H7 (cell line): ENCODE measurements at places on chromosomes 3 and 15. TPM values are rescaled to one million over a fixed set of nuclear protein-coding genes. Genes with fewer than 3 reads are reported as not detected.

Gene CELF6
- 0.21 TPM in 1 of 2 replicates, not detected in the other for total RNA-seq

Gene SMCO1
- not detected in 2 replicates for total RNA-seq

Gene TRPC1
- 16.7 and 18.3 TPM in 2 replicates for total RNA-seq

Gene APH1B
- 5.8 and 7.1 TPM in 2 replicates for total RNA-seq

Gene ZDHHC23
- 4.4 and 6.4 TPM in 2 replicates for total RNA-seq

Gene NR2E3
- 0.14 and 0.33 TPM in 2 replicates for total RNA-seq

DNA sequence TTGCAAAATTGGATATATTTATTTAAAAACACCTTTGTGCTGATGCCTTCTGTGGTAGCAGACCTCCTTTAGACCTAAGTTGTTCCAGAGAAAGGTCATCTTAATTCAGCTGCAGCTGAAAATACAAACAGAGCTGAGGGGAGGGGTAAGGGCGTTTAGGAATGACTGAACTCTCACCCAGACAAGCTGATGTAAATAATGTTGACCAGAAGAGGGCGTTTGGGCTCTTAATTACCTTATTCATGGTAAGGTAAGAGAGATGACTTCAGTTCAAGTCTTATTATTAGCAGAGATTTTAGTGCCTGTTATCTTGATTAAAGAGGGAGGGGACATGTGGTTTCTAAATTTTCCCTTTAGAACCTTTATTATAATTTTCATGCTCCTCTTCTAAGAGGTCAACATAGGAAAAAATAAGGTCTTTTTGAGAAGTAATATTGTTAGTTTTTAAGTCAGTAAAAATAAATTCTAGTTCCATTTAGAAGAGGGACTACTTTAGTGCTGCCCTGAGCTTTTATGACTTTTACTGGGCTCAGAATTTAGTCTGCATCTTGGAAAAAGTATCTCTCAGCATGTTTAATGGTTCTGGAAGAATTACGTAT, 46.3 kb downstream of the GPR171 start:
- DNase-seq, result peak; percentile 69

DNA sequence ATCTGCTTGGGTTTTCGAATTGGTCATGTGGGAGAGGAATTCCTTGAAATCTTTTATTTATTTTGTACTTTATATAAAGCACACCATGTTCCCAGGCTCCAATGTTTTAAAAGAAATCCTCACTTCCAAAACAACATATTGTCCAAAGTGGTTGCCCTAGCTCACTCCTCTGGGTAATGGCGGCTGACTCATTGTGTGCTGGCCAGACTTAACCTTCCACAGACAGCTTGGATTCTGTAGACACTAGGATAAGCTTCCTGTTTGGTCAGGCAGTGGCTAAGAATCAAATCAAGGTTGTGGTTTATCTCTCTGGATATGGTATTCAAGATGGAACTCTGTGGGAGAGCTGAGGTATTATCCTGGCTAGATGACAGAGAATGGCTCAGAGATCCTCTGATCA, 55.8 kb upstream of the FAM98B start:
- DNase-seq, result no peak

DNA sequence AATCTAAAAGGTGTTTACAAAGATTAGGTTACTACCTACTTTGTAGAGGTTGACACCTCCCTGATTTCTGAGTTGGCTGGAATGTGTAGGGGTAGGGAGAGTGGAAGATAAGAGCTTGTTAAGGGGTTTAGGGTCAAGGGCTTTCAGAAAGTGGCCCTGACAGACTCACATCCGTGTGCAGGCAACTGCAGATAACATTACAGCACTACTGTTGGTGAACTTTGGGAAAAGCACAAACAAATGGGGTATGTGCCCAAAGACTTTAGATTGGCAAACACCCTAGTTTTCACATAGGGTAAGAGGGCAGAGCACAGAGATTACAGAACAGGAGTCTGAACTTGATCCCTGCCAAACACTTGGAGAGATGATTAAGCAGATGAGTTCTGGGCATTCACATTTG, 375.7 kb downstream of the EPHB1 start:
- DNase-seq, result peak; percentile 25

GRCh38 chr3:33645060-33645647, 72.9 kb downstream of the CLASP2 start:
- DNase-seq, result peak; percentile 35

- no peak for DNase-seq
Measured at GRCh38 chr3:107899990-107900651, 190.7 kb downstream of the CD47 start.

DNA sequence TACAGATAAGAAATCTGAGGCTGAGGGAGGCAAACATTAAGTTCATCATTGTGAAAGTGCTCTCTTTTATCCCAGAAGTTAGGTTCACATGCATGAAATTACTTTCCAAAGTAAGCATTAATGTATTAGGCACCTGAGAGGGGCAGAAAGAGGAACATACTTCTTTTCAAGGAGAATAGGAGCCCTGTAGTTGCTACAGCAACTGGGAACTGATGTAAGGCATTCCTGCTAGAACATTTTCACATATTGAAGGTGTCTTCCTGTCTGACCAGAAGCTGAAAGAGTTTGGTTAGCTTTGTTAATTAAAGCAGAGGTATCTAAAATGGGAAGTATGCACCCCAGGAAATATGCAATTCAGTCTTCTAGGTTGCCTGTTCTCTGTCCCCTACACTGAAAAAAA, 65.5 kb upstream of the ZBTB20 start:
- DNase-seq, result no peak

GRCh38 chr15:66216806-66217205, 36.7 kb downstream of the MEGF11 start:
- no peak for DNase-seq

- no peak for DNase-seq
Measured at GRCh38 chr3:38992117-38992760, 59.5 kb downstream of the SCN11A start.

DNA sequence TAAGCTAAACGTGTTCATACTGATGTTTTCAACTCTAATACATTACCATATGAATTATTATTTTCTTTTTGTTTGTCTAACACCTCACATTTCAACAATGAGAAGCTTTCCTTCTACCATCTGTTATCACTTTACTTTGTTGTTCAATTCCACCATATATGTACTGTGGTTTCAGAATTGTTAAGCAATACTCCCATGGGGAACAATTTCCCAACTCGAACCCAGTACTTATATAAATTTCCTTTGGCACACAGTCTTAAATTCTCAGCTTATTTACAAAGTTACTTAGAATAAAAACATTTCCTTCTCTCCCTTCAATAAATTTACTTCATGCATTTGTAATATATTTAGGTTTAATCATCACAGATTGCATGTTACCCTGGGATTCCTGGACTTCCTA, 1764.4 kb downstream of the OTOL1 start:
- DNase-seq, result no peak

DNA sequence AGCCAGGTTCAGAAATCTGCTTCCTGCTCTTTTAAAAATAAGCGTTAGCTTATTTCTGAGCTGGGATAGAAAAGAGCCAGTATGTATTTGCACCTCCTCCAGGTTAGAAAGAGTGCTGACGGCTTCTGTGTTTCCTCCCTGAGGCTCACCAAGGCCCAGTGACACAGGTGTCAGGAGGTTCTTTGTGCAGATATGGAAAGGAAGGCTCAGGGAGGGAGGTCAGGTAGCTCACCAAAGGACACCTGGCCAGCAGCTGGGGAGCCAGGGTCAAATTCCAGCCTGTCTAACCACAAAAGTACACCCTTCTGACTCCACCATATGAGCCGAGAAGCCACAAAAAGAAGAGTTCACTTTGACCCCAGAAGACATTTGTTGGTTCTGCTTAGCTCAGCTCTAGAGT, 201.0 kb upstream of the WNT5A start:
- DNase-seq, result no peak

GRCh38 chr15:74954515-74954914, 2.1 kb downstream of the RPP25 start:
- DNase-seq, result no peak

DNA sequence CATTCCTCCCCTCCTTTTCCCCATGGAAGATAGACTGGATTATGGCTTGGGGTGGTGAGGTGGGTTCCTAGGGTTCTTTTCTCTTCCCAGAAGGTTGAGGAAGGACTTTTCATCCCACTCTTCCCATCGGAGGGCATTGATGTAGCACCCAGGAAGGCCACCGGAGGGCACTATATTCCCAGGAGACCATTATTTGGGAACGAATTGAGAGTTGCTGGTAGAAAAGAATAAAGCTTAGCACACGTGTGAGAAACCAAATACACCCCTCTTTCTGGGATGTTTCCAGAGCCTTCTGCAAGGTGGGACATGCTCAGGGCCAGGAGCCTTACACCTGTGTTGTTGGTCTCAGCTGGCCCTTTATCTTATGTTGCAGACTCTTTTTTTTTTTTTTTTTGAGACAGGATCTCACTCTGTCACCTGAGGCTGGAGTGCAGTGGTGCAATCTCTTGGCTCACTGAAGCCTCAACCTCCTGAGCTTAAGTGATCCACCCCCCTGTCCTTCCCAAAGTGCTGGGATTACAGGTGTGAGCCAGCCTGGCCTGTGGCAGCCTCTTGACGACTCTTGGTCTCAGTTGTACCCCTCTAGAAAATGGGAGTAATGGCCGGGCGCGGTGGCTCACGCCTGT, 6.3 kb upstream of the CDC25A start:
- peak; percentile 90 for DNase-seq

DNA sequence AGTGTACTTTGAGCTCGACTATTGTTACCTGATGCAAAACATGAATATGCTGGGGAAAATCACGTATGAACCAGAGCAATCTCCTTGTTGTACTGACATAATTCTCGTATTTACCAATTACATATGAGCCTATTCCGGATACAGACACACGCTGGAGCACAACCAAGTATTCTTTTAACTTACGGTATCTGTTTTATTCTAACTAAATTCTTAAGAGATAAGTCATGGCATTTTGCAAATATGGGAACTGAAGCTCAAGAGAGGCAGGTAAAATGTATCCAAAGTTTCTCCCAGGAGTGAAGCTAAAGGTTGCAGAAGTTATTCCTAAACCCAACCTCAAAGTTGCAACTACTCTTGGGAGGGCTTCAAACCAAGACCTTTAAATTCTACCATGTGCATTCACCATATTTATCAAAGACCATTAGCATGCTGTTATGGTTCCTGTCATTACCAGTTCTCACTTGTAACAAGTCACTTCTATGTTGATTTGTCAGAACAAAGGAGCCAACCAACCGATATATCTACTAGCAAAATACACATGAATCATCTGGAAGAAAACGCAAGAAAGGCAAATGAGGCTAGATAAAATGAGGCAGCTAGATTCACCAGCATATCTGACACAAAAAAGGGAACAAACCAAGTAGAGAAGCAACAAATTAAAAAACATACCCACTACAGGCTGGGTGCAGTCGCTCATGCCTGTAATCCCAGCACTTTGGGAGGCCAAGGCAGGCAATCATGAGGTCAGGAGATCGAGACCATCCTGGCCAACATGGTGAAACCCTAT, 17.8 kb downstream of the TBL1XR1 start:
- DNase-seq, result no peak

DNA sequence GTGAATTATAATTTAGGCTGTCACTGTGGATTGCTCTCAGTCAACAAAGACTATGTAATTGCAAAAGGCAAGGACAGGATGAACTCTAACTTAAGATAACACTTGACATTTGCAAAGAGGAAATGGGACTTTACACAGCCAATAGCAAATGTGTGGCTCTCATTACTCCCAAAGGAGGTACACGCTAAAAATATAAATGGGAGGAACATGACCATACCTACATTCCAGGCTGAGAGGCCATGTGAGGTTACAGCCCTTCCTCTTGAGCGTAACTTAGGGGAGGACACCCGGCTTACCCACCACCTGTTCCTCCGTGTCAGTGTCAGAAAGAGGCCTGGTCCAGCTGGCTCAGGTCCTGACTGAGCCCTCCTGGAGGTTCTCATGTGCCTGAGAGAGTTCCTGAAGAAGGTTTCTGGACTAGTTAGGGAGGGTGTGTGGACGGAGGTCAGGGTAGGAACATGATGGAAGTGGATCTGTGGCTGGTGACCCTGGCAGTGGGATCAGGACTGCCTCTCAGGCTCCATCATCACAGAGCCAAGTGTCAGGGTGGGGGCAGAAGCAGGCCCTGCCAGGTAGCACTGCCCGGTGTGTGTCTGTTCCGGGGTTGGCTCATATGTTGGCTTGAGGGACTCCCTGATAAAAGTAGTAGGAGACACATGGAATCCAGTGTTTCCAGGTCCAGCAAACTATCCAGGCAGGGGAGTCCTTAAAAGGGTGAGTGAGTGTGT, 7.9 kb downstream of the POPDC2 start:
- no peak for DNase-seq

DNA sequence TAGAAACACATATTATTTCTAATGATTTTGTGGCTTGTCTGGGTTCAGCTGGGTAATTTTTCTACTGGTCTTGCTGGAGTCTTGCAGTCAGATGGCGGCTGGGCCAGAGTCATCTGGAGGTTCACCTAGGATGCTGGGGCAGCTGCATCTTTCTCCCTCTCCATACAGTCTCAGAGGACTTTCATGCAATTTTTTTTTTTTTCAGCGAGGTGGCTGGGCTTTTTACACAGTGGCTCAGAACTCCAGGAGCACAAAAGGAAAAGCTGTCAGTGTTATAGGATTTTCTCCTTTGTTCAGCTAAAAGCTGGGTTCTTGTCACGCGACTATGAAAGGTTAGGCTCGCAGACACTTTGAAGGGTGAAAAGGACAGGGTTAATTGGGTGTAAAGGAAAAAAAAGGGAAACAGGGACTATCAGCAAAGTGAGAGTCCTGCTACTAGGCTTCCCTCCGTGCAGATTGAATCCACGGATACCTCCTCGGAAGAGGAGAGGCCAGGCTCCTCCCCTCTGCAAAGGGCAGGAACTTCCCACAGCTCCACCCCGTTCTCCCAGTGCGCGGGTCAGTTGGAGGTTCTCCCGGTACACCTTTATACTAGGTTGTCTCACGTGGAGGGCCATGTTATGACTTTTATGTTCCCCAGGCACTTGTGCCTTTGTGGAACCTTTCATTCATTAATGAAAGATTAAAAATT, 44.3 kb downstream of the ADGRG7 start:
- DNase-seq, result peak; percentile 13

DNA sequence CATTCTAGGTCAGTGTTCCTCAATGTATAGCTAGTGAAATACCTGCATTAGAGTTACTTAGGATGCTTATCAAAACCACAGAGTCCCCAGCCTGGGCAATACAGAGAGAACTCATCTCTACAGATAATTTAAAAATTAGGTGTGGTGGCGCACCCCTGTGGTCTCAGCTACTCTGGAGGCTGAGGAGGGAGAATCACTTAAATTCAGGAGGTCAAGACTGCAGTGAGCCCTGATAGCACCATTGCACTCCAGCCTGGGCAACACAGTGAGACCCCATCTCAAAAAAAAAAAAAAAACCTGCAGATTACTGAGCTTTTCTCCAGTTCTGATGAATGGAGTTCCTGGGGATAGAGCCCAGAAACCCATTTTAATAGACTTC, 10.1 kb upstream of the MINDY2 start:
- no peak for DNase-seq

DNA sequence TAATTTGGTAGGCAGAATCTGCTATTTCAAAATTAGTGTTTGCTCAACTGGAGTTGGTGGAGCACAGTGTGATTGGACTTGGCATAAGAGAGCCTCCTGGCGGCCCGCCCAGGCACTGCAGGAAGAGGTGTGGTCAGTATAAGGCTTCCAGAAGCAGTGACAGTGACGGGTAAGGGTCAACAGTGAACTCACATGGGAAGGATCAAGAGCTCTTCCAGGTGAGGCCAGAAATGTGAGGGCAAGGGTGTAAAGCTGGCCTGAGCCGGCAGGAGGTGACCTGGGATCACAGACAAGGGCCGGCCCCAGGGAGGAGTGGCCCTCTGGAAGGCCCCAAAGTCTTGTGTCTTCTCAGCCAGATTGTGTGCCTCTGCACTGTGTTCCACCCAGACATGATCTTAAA, 93.2 kb upstream of the RNF7 start:
- peak; percentile 68 for DNase-seq
